Hematopoietic multipotent progenitor cell treated with erythropoietin and hydrocortisone succinate and interleukin-3 and kit ligand, for 8 days (in vitro differentiated cells): ENCODE measurements at places on chromosomes 6 and 20.

DNA sequence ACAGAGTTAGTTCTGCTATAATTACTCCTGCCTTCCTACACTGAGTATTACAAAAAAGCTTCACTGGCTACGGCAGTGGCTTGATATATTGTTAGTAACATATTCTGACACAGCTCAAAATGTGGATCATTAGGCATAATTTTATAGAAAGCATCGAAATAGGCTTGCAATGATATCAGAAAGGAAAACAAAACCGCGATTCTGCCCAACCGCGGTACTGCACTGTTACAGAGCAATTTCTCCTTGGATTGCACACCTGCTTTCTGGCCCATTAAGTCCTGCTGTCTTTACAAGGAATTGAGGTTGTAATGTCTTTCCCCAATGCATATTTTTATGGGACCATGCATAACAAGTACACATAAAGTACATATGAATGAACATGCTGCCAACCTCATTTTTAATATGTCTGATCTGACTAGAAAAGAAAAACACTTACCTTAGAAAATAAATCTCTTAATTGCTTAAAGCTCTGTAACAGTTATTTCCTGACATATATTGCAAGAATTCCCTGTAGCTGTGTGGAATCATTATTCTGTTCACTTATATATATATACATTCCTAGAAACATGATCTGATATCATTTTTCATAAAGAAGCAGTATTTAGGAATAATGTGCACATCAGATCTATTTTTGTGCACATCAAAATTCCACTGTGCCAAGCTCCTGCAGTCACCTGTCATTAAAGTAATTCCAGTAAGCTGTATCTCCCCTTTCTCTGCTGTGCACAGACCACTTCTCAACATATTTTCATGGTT, 763.9 kb downstream of the HACE1 start:
- DNase-seq: no peak

DNA sequence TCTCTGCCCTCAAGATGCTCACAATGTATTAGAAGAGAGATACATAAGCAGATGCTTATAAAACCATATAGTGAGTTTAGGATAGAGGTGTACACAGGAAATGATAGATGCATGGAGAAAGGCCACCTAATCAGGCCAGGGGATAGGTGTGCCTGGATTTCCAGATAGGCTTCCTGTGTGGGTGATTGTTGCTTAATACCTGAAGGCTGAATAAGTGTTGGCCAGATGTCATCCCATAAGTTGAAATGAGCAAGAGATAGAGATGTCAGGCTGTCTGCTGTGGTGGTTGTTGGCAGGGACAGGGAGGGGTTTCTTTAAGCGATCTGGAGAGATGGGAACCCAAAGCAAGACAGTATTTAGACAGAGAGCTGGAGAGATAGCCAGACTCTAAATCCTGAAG, 109.8 kb upstream of the SGK1 start:
- DNase-seq: no peak

DNA sequence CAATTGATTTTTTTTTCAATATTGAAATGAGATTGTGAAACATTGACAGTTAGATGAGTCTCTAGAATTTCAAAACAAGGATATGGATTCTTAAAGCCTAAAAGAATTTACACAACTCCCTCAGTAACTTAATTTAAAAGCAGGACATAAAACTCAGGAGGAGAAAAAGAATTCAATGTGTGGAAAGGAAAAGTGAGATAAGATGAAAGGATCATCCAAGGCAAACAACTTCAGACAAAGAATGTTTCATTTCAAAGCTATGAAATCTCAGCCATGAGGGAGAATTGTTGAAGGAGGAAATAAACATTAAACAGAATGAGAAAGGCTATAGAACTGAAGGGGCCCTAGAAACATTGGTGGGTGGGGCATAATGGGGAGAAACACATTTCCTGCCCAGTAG, 191.7 kb upstream of the NOX3 start:
- no peak for DNase-seq

DNA sequence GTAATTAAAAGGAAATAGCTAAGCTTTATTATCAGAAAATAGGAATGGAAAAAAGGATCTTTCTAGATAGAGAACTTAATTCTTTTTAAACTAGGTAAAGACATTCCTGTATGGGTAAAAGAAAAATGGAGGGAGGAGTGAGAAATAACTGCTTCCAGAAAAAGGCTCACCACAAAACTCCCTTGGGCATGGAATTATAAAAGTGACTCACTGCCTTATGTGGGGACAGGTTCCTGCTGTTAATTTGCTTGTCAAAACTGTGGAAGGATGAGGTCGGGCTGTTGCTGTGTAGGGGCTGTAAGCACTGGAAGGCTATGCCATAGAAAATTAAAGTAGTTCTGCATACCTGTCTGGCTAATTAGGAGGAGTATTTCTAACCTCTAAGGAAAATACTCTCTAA, 158.7 kb downstream of the UBE3D start:
- DNase-seq: no peak

DNA sequence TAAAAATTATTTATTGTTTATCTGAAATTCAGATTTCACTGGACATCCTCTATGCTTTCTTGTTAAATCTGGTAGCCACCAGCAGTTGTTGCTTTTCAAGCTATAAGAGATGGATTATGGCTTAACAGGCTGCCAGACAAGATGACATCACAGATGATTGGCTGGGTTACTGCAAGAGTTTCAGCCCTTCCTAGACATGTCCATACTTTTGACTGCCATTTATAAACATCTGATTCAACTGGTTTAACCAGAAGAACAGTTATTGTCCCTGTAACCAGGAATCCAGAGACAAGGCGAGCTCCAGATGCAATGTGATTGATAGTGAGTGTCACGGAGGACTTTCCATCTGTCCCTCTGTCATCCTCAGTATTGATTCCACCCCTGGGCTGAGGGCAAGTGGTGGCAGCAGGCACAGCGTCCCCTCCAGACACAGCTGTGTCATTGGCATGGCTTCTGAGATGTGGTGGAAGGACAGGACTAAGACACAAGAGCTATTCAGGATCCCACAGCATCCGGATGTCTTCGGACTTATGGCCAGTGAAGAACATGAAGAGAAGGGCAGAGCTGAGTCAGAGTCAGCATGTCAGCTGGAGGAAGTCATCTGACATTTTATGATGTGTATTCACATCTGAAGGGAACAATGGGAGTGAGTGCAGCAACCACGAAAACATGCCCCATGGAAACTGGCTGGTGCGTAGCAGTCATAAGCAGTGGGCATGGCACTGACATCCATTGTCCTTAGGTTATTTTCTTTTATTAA, 284.5 kb upstream of the CDYL start:
- DNase-seq: no peak

DNA sequence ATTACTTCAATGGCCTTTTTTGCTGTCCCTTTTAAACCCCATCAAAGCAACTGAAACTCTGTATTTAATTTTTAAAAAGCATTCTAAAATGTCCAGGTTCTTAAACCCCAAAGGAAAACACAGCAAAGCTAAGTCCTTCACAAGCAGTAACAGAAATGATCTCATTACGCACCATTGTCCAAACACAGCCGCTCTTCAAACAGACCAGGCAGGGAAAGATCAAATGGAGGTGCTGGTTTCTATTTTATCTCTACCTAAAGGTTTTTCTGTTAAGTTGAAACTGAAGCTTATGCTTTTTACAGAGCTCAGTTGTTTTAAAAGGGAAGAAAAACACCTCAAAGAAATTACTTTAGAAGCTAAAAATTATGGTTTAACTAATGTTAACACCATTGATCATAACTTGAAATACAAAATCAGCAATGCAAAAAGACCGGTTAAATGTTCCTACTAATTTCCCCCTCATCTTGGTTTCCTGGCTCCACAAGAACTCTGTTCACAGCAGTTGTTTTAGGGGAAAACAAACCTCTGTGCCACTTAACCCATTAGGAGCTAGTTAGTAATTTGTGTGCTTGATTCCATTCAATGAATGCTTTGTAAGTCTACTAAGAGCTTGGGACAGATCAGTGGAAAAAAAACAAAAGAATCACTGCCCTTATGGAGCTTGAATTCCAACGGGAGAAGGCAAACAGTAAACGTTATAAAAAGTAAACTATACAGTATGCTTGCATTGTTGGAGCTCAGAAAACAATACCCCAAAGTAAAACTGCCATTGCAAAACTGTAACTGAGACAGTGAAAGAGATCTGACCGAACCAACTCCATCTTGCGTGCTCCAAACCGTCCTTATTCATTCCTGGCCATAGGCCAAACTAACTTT, 87.4 kb downstream of the CD24 start:
- no peak for DNase-seq

DNA sequence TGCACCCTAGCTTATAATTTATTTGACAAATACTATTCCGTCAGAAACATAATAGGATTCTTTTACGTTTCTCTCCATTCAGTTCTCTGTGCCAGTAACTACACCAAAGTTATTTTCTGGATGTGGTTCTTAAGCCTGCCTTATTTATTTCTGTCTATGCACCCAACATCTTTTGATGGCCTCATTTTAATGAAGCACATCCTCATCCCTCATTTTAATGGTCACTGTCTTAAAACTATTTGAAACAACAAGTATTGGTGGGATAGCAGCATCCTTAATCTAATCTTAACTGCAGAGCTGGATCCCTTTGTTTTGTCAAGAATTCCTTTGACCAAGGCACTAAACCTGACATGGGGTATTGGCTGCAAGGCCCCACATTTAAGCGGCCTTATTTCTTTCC, 11.0 kb downstream of the FAM135A start:
- DNase-seq: no peak

GRCh38 chr6:4743062-4743461, 33.1 kb upstream of the CDYL start:
- peak; percentile 63 for DNase-seq

- DNase-seq: no peak
Measured at GRCh38 chr20:59662856-59663512, 58.6 kb downstream of the PHACTR3 start.

DNA sequence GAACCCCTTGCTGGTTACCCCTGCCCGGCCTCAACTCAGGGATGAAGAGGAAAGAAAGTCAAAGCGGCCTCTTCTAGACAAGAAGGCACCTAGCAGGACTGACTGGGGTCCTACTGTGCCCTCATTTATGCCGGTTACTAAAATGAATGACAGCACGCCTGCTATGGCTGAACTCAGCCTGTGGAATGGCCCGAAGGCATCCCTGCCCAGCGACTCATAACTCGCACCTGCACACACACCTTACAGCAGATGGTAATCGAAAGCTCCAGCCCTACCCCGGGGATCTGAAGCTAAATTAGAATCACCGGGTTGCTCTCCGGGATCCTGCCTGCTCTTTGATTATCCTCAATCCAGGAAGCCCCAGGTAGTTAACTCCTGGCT, 747 bp upstream of the TXNDC5 start:
- no peak for DNase-seq

GRCh38 chr20:50517817-50518154, 7.6 kb downstream of the PTPN1 start:
- DNase-seq: peak; percentile 66

DNA sequence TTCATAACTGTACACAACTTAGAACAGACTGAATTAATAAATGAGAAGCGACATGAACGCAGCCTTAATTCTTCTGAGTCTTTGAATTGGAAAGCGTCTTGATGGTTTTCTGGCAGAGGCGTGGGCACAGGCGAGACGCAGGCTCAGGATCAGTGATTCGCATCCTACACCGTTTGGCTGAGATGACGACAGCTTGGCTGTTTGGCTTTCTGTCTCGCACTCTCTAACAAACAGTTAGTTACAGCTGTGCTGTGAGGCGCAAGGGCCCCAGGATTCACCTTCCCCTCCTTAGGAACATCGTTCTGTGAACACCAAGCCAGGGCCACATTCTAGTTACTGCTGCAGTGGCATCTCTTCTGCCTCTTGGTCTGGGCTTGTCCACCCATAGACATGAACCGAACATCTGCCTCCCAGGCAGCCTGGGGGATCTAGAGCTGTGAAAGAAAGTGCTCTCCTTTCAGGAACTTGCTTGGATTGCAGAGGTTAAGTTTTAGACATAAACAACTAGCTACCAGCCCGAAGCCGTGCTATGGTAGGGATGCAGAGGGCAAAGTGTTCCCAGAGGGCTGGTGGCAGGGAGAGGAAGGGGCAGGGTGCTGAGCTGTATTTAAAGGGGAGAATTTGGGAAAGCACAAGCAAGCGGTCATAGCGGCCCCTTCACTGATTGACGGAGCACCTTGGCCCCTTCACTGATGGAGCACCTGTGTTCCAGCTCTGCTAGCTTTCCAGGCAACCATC, 49.6 kb downstream of the TCP11 start:
- no peak for DNase-seq

DNA sequence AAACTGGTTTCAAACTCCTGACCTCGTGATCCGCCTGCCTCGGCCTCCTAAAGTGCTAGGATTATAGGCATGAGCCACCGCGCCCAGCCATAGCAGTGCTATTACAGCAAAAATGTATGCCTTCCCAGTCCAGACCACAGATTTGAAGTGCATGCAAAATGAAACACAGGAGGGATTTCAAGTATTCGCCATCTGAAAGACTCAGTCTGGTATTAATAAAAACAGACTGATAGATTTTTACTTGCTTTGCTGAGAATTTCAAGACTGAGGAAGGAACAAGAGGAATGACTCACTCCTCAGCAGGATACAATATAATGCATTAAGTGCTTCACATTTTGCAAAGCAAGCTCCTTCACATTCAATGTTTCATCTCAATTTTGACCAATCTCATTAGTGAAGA, 134.9 kb downstream of the TMEM200A start:
- DNase-seq: no peak

- DNase-seq: peak; percentile 9
Measured at GRCh38 chr6:110357664-110358552, at the start of gene METTL24. METTL24 (minus strand) TSS chr6:110358349; CDS start chr6:110358272, 77 bp downstream.
